Stimulated activated CD4-positive, alpha-beta T cell treated with anti-CD3 and anti-CD28 coated beads, TNF-alpha, amount 100 ng/mL, for 24 hours (primary cell): ENCODE measurements at places on chromosomes 13 and 19.

DNA sequence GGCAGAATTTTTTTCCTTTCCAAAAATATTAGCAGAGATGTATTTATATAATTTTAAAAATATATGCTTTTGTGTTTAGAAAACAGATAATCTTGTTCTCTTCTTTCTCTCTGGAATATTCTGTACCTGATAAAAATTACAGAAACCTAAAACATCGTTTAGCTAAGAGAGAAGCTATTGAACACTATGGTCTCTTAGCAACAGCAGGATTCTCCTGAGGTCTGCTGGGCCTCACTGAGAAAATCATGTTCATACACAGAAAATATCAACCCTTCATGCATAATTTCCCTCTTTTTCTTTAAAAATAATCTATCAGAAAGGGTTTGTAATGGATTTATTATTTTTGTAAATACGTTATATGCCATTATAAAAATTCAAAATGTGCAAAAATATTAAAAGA, 242.2 kb downstream of the DCLK1 start:
- DNase-seq, result no peak

DNA sequence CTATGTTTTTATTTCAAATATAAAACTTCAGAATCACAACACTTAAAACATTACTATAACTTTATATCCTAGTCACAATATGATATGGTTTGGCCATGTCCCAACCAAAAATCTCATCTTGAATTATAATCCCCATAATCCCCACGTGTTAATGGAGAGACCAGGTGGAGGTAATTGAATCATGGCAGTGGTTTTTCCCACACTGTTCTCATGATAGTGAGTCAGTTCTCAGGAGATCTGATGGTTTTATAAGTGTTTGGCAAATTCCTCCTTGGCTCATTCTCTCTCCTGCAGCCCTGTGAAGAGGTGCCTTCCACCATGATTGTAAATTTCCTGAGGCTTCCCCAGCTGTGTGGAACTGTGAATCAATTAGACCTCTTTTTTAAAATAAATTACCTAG, 307.6 kb downstream of the SPRY2 start:
- no peak for DNase-seq

- DNase-seq, result no peak
These were observed 787.8 kb upstream of the PRR20A start for GRCh38 chr13:56352901-56353300.

- no peak for DNase-seq
These were observed 3.8 kb downstream of the GPC6 start for GRCh38 chr13:93230261-93230855.

DNA sequence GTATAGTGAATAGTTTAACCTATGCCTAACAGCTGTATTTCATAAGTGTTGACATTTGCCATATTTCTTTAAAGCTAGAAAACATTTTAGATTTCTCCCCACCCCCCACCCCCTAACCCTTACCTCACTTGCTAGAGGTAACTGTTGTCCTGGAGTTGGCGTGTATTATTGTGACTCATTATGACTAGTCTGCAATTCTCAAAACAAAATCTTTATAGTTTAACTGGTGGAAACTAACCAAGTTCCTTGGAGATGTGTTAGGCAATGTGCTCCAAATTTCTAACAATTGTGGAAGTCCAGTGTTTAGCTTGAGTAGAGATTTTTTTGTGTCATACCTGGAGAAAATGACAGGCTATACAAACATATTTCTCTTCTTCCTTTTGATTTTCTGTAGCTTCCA, 38.0 kb downstream of the KCTD4 start:
- no peak for DNase-seq

DNA sequence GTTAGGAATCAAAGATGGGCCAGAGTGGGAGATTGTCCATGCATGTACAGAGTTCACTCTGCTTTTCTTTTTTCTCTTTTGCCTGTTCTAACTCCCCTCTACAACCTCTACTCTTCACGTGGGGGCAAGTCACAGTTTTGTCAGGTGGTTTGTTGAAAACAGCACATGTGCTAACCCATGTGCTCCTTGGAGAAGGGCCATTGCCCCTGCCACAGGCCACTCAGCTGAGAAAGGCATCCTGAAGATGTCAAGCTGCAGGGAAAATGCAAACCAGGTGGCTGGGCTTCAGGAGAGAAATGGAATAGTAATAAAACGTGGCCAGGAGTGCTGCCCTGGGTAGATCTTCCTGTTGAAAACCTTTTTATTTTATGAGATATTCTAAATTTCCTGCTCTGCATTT, 35.3 kb upstream of the SLC10A2 start:
- DNase-seq, result no peak
